ENCODE measurements at places on chromosomes 1 and 21. TPM values are rescaled to one million over a fixed set of nuclear protein-coding genes. Genes with fewer than 3 reads are reported as not detected.

DNA sequence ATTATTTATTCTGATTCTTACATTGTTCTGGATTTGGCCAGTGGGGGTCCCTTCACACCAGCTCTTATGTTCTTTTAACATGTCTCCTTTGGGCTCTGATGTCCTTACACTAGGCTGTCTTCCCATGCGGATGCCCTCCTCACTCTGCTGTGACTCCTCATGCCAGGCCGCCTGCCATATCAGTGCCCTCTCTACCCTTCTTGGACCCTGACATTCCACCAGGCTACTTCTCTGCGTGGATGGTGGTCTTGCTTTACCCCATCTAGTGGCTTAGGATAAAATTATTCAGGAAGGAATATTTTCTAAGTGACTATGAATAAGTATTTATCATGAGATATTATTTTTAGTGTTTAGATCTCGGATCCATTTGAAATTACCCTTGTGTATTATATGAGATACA, 21.2 kb downstream of the ATF6 start:
- no peak for DNase-seq

GRCh38 chr1:19979494-19979977, at the start of gene PLA2G2A:
PLA2G2A (minus strand) TSS chr1:19979618; CDS start chr1:19978773, 845 bp downstream.
- no peak for DNase-seq

GRCh38 chr1:15736038-15736891, at the start of gene SLC25A34:
SLC25A34 (plus strand) TSS chr1:15736258; CDS start chr1:15736486, 228 bp downstream.
- no peak for DNase-seq

DNA sequence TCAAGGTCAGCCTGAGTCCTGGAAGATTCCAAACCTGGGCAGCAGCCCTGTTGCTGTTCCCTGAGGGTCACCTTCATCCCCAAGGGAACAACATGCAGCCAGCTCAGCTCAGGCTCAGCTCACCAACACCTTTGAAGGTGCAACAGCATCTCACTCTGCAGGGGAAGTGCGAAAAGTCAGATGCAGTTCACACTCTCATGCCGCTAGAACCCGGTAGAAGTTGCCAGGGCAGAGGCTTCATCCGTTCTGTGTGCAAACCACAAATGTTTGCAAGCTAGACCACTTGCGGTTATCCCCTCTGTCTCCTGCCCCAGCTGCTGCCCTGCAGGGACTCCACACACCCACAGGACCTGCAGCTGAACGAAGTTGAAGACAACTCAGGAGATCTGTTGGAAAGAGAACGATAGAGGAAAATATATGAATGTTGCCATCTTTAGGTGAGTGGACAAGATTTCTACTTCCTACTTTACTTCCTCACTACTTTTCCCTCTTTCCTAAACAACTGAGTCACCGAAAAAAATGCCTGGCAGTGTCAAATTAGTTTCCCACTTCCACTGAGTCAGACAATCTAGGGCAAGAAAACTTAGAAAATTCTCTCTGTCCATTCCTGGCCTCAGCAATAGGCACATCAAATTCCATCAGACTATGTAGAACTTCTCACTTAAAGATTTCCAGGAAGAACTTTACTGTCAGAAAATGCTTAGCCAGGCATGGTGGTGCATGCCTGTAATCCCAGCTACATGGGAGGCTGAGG, 1.8 kb upstream of the FCRL6 start:
- peak; percentile 28 for DNase-seq

DNA sequence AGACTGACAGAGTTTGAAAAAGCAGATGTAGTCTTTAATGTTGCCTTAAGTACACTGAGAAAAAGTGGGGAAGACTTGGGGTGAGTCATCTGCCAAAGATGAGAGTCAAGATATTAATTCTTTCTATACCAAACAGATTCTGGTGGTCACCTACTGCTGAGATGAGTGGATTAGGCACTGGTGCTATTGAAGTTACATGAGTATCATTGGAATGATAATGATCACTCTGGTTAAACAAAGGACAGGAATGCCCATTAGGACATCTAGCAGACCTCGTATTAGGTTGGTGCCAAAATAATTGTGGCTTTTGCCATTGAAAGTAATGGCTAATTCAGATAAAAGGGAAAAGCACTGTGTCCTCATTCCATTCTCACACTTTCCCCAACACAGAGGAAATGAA, 1588.9 kb downstream of the KCNT2 start:
- no peak for DNase-seq

DNA sequence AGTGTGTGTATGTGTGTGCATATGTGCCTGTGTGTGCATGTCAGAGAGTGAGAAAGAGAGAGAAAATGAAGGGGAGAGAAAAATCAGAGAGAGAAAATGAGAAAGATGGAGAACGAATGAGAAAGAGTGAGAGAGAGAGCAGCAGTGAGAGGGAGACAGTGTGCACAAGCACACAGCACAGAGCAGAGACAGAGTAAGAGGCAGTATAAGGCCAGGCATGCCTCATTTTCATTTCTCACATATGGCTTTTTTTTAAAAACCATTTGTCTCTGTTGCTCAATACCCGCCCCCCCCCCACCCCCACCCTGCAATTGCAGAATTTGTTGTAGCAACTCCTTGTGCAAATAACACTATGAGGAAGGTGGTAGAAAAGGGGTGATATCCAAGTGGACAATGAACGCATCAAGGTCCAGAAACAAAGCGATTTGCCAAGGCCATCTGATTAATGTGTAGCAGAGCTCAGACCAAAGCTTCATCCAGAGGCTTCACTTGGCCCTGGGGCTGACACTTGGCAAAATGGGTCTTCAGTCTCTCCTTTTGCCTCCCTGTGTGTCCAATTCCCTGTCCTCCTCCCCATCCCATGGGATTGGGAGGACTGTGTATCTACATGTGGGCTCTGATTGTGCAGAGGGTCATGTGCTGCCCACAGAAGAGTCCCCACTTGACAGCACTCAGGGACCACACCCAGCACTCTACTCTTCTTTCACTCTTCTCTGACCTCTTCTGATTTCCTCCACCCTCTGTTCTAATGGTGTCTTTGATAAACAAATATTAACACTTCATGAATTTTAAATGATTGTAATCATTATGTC, 38.9 kb upstream of the HSD3B1 start:
- DNase-seq = no peak

DNA sequence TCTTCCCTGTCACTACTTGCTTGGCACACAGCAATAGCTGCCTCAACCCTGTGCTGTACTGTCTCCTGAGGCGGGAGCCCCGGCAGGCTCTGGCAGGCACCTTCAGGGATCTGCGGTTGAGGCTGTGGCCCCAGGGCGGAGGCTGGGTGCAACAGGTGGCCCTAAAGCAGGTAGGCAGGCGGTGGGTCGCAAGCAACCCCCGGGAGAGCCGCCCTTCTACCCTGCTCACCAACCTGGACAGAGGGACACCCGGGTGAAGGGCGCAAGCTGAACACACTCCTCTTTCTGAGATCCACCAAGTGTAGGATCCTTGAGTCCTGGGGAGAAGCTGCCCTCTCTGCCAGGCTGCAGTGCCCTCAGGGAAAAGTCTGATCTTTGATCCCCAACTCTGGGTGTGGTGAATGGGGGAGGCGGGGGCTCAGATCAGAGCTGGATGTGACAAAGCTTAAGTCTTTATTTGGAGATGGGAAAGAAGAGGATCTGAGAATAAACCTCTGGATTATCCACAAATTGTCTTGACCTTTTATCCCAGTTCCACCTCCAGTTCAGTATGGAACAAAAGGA, 1.2 kb downstream of the RXFP4 start:
- DNase-seq = no peak

Gene SSBP3
- total RNA-seq = 69.2 TPM

Gene ACOT11
- 0.70 TPM for total RNA-seq

Gene C1QB
- total RNA-seq = not detected

Gene CD247
- total RNA-seq = 408 TPM

Gene ZBTB8B
- total RNA-seq = not detected

Gene CD101
- 10.6 TPM for total RNA-seq

Gene TLR5
- total RNA-seq = 3.6 TPM

Data from T-cell (primary cell).